ENCODE measurements at places on chromosomes 5 and 9. TPM values are rescaled to one million over a fixed set of nuclear protein-coding genes. Genes with fewer than 3 reads are reported as not detected.

GRCh38 chr9:104617418-104617817 is 586 bp downstream of the OR13C9 start:
- no peaks in the 10 kb centered on the region for H3K4me1 ChIP-seq
- H3K36me3 ChIP-seq, result no peaks in the 10 kb centered on the region
- no peaks in the 10 kb centered on the region for H3K27me3 ChIP-seq
- H3K27ac ChIP-seq, result no peak overlapping the region
- no peak overlapping the region for H3K4me3 ChIP-seq

DNA sequence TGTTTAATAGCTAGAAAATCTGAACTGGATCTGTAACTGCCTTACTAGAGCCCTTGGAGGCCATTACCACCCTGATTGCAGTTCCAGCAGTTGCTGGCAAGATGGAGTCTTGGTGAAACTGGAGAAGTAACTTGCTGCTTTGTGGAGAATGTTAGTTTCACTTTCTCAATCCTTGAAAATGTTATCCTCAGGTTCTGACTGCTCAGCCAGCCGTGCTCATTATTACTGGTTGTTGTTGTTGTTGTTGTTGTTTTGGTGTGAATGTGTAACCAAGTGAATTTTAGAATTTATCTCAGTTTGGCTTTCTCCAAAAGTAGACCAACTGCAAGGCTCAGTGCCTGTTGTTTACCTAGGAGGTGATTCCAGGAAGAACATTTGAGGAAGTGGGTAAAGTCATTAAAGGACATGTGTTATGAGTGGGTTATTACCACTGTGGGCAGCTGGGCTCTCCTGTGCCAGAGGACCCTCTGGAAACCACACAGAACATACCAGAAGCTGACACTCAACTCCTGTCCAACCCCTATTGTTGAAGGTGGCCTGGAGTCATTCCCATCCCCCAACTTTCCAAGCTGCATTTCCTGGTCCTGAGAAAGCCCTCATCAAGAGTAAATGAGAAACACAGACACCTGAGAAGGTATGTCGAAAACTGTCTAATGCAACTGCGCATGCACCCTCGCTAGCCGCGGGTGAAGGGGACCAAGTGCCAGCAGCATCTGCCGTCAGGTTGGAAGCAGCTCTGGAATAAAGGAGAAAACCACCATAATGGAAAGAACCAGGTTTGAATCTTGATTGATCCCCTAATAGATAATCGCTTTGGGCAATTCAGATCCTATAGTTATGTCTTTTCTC is 111.6 kb downstream of the CMYA5 start:
- peaks cover 72% of the 10 kb centered on the region for H3K4me1 ChIP-seq
- H3K36me3 ChIP-seq, result peaks cover 68% of the 10 kb centered on the region
- no peak for DNase-seq
- H3K4me3 ChIP-seq, result no peak overlapping the region
- peak overlapping the region; percentile 25 for H3K27ac ChIP-seq
- no peaks in the 10 kb centered on the region for H3K27me3 ChIP-seq

Gene OLFML2A
- 41.1 TPM for total RNA-seq

Gene PDE6A
- 0.22 TPM for total RNA-seq

Gene LOX
- total RNA-seq, result 4.4 TPM

GRCh38 chr9:124602632-124603031 is 95.4 kb upstream of the NR5A1 start:
- no peak overlapping the region for H3K27ac ChIP-seq

Gene TMC1
- 0.25 TPM for total RNA-seq

DNA sequence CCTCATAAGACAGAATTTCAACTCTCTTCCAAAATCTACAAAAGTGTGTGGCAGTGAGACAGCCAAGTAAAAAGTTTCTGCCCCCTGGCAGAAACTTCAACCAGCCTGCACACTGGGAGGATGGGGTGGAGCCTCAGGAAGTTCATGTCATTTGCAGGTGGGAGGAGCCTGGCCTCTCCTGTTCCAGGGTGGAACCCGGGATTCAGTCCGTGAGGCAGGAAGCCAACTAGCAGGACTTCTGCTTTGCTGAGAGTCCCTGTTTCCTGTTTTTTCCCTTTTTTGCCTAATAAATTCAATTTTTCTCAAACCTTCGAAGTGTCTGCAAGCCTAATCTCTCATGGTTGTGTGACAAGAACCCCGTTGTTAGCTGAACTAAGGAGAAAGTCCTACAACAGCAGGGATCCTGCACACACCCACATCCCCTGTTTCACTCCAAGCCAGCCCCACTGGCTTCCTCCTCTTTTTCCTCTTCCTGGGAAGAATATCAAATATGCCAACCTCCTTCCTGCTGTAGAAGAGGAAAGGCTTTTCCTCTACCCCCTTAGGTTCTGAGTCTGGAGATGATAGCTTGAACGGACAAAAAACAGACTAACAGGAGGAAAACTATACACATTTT is 69.3 kb downstream of the ALDH7A1 start:
- peak overlapping the region; percentile 85 for H3K27ac ChIP-seq
- H3K36me3 ChIP-seq, result no peaks in the 10 kb centered on the region
- H3K27me3 ChIP-seq, result no peaks in the 10 kb centered on the region
- peaks cover 31% of the 10 kb centered on the region for H3K4me1 ChIP-seq
- peak; percentile 76 for DNase-seq
- H3K4me3 ChIP-seq, result no peak overlapping the region

GRCh38 chr5:124297826-124298225 is 448.6 kb downstream of the ZNF608 start:
- no peak for DNase-seq
- no peaks in the 10 kb centered on the region for H3K36me3 ChIP-seq
- H3K4me1 ChIP-seq, result peaks cover 6% of the 10 kb centered on the region
- H3K27ac ChIP-seq, result no peak overlapping the region

Gene S1PR3
- 26.8 TPM for total RNA-seq

Gene BARHL1
- total RNA-seq, result not detected

GRCh38 chr9:38443597-38443996 is 19.3 kb upstream of the IGFBPL1 start:
- H3K4me3 ChIP-seq, result no peak overlapping the region
- no peak for DNase-seq
- peaks cover 58% of the 10 kb centered on the region for H3K27me3 ChIP-seq
- no peaks in the 10 kb centered on the region for H3K36me3 ChIP-seq

GRCh38 chr9:92947268-92948037 is at the start of gene FGD3:
FGD3 (plus strand) TSS chr9:92947523; CDS start chr9:92976257, 28,734 bp downstream.
- peaks cover 17% of the 10 kb centered on the region for H3K4me1 ChIP-seq
- peak within 1 kb of the TSS; percentile 72 for H3K4me3 ChIP-seq
- no peaks in the 10 kb centered on the region for H3K36me3 ChIP-seq
- H3K27me3 ChIP-seq, result peaks cover 67% of the 10 kb centered on the region
- DNase-seq, result no peak
- peak within 1 kb of the TSS; percentile 67 for H3K27ac ChIP-seq

- no peak for DNase-seq
- H3K4me1 ChIP-seq, result peaks cover 49% of the 10 kb centered on the region
- peaks cover 64% of the 10 kb centered on the region for H3K36me3 ChIP-seq
- no peak overlapping the region for H3K27ac ChIP-seq
Measured at GRCh38 chr9:114594136-114594535, 6.6 kb downstream of the ATP6V1G1 start.

Gene GABRA1
- total RNA-seq, result not detected

DNA sequence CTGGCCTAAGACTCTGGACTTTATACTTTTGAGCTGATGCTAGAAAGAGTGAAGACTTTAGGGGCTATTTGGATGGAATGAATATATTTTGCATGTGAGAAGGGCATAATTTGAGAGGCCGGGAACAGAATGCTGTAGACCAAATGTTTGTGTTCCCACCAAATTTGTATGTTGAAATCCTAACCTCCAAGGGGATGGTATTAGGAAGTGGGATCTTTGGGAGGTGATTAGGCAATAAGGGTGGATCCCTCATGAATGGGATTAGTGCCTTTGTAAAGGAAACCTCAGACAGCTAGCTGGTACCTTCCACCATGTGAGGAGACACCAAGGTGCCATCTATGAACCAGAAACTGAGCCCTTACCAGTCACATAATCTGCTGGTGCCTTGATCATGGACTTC is 165.1 kb upstream of the S1PR3 start:
- DNase-seq, result no peak
- H3K36me3 ChIP-seq, result no peaks in the 10 kb centered on the region
- H3K27ac ChIP-seq, result peak overlapping the region; percentile 36
- H3K27me3 ChIP-seq, result peaks cover 8% of the 10 kb centered on the region

DNA sequence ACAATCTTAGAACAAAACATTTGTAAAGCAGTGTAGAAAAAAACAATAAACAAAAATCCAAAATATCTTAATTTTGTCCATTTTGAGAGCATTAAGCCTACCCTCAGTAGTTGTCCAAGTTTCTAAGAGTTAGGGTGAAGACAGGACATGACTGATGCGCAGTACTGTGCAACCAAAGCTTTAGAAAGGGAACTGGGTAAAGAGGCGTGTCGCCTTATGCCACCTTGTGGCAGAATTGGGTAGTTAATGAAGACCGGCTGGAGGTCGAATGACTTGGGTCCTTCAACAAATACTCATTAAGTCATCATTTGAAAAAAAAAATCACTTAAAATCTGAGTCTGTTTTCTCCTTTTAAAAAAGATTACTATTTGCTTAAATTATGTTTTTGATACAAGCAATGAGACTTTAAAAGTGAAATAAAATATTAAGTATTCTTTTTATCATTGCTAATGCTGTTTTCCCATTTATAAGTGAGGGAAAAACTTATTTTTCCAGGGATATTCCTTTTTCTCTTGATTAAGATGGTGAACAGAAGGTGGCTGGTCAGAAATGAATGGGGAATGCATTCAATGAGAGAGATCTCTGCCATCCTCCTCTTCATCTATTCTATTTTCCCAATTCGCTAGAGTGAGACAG is 3.5 kb upstream of the RNF20 start:
- H3K27me3 ChIP-seq, result no peaks in the 10 kb centered on the region
- peak; percentile 41 for DNase-seq
- H3K36me3 ChIP-seq, result no peaks in the 10 kb centered on the region
- peaks cover 20% of the 10 kb centered on the region for H3K4me1 ChIP-seq

DNA sequence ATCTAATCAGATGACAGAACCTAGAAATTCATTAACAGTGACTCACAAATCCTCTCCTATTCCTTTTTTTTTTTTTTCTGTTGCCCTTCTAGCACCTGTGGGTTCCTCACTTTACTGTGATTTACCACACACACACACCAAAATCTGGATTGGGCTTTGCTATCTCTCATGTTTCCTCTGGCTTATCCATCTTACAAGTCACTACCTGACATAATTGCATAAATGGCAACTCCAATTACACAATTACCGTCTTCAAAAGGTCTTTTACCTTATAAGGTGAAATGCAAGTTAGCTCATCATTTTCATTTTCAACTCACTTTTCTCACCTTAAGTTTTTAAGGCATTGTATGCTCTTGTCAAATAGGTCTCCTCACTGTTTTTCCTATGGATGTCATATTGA is 426.3 kb upstream of the MEF2C start:
- H3K4me1 ChIP-seq, result no peaks in the 10 kb centered on the region
- H3K27ac ChIP-seq, result no peak overlapping the region

GRCh38 chr5:172638209-172638768 is 2.8 kb upstream of the NEURL1B start:
- H3K27ac ChIP-seq, result no peak overlapping the region
- H3K36me3 ChIP-seq, result no peaks in the 10 kb centered on the region
- H3K4me1 ChIP-seq, result peaks cover 31% of the 10 kb centered on the region
- no peak overlapping the region for H3K4me3 ChIP-seq
- H3K27me3 ChIP-seq, result no peaks in the 10 kb centered on the region

DNA sequence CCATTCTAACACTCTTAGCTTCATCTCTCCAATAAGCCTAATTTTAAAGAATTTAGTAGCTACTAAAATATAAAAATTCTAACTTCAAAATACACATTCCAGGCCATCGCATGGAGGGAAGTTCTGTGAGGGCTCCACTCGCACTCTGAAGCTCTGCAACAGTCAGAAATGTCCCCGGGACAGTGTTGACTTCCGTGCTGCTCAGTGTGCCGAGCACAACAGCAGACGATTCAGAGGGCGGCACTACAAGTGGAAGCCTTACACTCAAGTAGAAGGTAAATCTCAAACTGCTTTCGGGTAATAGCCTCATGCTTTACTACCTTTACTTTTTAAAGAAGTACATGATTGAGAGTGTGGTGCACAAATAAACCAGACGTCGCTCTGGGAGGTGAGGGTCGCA is 94.8 kb downstream of the ADAMTS16 start:
- no peaks in the 10 kb centered on the region for H3K36me3 ChIP-seq
- no peak overlapping the region for H3K27ac ChIP-seq
- H3K4me3 ChIP-seq, result no peak overlapping the region
- H3K4me1 ChIP-seq, result no peaks in the 10 kb centered on the region

GRCh38 chr5:109936996-109937395 is 247.3 kb downstream of the MAN2A1 start:
- H3K27me3 ChIP-seq, result peaks cover 82% of the 10 kb centered on the region
- no peak overlapping the region for H3K4me3 ChIP-seq
- H3K36me3 ChIP-seq, result no peaks in the 10 kb centered on the region

DNA sequence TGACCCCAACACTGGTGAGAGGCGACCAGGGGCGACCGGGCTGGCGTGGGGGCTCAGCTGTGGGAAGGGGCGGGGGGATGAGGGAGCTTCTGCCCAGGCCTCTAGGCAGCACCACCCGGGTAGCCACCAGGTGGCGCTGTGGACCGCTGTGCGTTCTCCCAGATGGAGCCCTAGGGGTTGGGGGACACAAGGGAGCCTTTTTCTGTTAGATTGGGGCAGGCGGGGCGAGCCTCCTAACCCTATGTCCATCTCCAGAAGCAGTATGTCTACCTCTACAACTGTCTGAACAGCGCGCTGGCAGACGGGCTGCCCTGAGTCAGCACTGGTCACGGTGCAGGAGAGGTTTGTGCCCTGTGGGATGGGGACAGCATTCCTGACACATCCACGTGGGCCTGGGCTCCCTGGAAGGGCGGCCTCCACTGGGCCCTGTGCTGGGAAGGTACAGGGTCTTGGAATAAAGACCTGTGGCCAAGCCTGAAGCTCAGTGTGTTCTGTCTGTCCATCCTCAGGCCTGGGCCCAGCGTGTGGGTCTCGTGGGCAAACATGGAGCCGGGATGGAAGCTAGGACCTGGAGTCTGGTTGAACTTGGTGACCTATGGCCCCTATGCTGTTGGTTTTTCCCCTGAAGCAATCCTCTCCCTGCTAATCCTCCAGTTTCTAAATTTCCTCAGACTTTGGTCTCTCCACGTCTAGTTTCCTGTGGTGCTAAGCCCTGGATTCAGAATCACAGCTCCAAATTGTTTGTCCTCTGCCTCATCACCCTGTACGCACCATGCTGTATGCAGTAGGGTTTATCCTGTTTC is 23.1 kb upstream of the SPTLC1 start:
- peak; percentile 72 for DNase-seq
- H3K27me3 ChIP-seq, result peaks cover 47% of the 10 kb centered on the region
- no peak overlapping the region for H3K27ac ChIP-seq
- H3K4me3 ChIP-seq, result no peak overlapping the region

- no peak for DNase-seq
- no peaks in the 10 kb centered on the region for H3K4me1 ChIP-seq
- no peak overlapping the region for H3K27ac ChIP-seq
Measured at GRCh38 chr5:135179308-135179980, 145.4 kb upstream of the PITX1 start.
